ENCODE measurements at places on chromosomes 16 and 17. TPM values are rescaled to one million over a fixed set of nuclear protein-coding genes. Genes with fewer than 3 reads are reported as not detected.

Gene ZPBP2
- not detected for total RNA-seq

Gene MAF
- total RNA-seq = 0.46 TPM

Gene ZDHHC1
- total RNA-seq = 7.8 TPM

DNA sequence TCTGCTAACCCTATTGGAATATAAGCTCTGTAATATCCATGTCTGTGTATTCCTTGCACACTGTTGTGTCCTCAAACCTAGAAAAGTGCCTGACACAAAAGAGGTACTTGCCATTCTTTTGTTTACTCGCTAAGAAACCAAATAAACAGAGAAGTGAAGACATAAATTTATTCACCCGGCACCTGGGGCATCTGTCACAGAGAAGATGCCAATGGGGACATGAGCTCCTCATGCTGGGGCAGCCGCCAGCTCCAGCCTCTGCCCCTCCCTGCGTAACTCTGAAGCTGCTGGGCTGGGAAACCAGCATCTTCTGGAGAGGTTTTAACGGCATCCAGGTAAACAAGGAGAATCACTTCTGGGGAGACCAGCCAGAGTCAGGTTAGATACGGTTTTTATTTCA lies 15.1 kb upstream of the CDRT4 start:
- no peak for DNase-seq

DNA sequence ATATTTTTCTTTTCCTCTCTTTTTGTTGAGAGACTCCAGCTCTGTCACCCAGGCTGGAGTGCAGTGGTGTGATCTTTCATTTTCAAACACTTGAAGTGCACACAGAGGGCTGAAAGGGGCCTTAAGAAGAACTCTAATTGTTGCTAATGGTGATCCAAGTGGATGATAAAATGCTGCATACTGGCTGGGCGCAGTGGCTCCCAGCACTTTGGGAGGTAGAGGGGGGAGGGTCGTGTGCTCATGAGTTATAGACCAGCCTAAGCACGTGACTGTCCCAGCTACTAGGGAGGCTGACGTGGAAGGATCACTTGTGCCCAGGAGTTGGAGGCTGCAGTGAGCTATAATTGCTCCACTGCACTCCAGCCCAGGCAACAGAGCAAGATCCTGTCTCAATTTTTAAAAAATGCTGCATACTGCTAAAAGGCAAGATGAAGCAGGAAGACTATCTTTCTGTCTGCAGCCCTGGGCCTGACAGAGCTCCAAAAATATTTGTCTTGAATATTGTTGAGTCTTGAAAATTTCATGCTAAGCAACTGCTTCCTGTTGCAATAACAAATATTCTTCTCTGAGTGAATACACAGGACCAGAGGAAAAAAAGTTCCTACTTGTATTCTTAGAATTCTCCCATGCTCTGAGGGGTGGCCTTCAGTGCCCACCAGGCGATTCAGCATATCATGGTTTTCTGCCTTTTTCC lies 63.7 kb upstream of the AKTIP start:
- no peak for DNase-seq

GRCh38 chr16:67741118-67741517 lies 22.0 kb upstream of the GFOD2 start:
- no peak for DNase-seq

- no peak for DNase-seq
These were observed at the start of gene C16orf54 for GRCh38 chr16:29745853-29746345. Gene C16orf54 (minus strand): TSS chr16:29745990. CDS start chr16:29744951, 1,039 bp downstream.

- DNase-seq = no peak
These were observed 17.6 kb upstream of the MYH3 start for GRCh38 chr17:10674704-10675103.
